T-helper 9 cell (primary cell): ENCODE measurements at places on chromosomes 5 and 9.
A peak's percentile ranks its signal among the peaks of the same experiment; 100 is the strongest.

DNA sequence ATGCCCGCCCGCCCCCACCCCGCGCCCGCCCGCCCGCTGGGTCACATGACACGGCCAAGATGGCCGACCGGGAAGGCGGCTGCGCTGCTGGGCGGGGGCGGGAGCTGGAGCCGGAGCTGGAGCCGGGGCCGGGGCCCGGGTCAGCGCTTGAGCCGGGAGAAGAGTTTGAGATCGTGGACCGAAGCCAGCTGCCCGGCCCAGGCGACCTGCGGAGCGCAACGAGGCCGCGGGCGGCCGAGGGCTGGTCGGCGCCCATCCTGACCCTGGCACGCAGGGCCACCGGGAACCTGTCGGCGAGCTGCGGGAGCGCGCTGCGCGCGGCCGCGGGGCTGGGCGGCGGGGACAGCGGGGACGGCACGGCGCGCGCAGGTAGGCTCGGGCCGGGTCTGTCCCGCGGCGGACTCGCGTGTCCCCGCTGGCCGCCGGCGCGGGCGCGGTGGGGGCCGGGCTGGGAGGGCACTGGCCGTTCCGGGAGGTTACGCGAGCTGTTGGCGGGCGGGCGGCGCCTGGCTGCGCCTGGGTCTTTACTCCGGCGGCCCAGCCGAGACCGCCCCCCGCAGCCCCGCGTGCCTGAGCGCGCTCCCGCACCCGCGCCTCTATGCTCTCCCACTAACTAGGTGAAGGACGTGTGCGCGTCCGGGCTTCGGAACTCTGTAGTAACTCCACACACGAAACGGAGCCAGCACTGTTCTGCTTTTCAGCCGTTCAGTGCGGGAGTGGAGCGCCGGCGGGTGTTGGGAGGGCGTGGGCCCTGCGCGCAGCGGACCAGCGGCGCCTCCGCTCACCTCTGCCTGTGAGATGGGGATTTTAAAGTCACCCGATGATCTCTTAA, at the start of gene RUFY1:
Gene RUFY1 (plus strand): TSS at position 44 of the 832 bp plus-strand sequence. CDS start 16 bp downstream, at position 60.
- DNase-seq, result peak; percentile 73

GRCh38 chr5:120927950-120928530, 463.9 kb downstream of the PRR16 start:
- DNase-seq, result no peak

DNA sequence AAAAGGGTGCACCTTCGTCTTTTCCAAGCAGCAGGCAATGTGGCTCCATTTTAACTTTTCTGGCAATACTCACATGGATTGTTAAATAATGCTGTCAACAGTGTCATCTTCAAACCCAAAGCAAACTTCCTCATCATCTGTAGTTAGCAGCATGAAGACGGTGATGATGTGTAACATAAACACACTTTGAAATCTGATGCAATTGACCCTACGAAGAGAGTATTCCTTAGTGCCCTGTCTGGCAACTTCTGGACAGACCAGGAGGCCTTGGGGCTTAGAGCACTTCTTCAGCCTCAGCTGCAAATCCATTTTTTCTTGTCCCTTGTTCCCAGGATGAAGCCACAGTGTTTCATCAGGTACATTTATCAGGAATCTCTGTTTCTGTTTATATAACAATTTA, 149.1 kb downstream of the GHR start:
- no peak for DNase-seq

DNA sequence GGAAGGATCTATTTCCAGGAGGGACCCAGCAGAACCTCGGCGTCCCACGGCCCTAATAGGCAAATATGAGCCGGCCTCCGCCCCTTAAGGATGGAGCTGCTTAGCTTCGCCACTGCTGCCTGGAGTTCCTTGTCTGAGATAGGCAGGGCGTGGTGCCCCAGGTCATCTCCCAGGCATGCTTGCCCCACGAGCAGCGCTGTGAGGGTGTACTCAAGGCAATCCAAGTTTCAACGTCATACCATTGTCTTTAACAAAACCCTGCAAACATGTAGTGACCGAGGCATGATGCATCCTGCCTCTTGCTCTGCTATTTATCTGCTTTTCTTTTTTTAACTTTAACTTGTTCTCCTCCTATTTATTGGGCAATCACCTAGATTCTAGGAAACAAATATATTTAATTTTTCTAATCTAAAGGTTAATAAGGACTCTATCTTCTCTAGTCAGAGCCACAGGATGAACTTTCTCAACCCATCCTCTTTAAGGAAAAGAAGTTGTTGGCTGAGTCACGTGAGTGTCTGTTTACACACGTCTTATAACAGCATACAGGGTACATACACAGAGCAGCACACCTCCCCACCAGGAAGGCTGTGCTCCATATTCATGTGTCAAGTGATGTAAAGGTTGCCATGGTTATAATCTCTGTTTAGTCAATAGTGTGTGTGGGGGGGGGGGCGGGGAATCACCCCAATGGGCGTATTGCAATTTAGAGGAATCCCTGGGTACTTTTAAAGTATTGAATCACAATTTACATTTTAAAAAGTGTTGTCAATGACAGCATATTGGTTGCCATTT, 27.3 kb upstream of the ZSWIM6 start:
- no peak for DNase-seq

- no peak for DNase-seq
Measured at GRCh38 chr5:180345781-180346180, 7.4 kb downstream of the GFPT2 start.

DNA sequence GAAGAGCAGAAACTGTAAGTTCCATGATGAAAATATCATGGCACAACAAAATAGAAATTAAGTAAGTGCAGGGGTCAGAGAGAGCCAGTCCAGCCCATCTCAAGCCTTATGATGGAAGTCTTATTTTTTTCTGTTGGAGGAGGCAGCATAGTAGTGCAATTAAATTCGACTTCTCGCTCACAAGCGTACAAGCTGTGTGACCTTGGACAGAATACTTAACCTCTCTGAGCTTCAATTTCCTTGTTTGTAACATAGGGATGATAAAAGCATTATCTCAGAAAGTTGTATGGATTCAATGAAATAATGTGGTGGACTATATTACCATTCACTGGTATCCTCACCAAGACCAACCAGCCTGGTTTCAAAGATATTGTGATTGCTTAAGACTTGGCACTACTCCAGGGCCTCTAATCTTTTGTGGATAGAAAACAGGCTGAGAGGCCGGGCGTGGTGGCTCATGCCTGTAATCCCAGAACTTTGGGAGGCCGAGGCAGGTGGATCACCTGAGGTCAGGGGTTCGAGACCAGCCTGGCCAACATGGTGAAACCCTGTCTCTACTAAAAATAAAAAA, 26.8 kb upstream of the MVB12B start:
- DNase-seq, result no peak

- no peak for DNase-seq
Measured at GRCh38 chr5:37900692-37901091, 60.9 kb upstream of the GDNF start.

DNA sequence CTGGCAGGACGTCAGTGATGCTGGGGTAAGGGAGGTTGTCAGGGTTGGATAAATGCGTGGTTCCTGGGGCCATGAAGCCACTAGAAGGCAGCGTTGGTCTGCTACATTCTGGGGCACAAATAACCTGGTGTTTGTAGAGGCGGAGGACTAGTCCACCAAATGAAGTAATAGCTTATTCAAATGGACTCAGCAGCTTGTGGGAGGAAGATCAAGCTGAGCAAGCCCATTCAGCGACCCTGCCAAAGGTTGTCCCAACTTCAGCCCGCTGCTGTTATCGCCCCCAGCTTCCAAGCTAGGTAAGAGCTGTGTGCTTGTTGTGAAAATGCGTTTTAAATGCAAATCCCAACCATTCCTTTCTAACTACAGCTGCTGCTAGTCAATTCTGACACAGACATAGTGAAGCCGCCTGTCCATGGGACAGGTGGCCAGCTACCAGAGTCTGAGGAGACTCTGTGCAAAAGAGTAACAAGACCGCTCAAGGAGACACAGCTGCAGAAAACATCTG, 7.6 kb upstream of the FAM240B start:
- no peak for DNase-seq
